T-cell (primary cell): ENCODE measurements at places on chromosomes 6 and 20.
A peak's percentile ranks its signal among the peaks of the same experiment; 100 is the strongest.

GRCh38 chr20:51098284-51098810, 75.4 kb upstream of the KCNG1 start:
- no peak for DNase-seq

DNA sequence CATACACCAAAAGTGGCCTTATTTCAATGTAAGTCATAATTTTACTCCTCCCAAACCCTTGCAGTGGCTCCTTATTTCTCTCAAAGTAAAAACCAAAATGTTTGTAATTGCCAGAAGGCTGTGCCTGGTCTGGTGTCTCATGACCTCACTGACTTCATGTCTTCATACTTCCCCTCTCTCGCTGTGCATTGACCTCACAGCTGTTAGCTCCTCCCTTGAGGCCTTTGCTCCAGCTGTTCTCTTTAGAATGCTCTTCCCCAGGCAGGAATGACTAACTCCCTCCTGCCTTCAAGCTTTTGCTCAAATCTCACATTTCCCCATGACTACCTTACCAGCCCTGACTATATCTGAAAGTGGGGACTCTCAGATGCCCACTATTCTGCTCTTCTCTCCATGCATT, 83.3 kb downstream of the MTFR2 start:
- DNase-seq = no peak

DNA sequence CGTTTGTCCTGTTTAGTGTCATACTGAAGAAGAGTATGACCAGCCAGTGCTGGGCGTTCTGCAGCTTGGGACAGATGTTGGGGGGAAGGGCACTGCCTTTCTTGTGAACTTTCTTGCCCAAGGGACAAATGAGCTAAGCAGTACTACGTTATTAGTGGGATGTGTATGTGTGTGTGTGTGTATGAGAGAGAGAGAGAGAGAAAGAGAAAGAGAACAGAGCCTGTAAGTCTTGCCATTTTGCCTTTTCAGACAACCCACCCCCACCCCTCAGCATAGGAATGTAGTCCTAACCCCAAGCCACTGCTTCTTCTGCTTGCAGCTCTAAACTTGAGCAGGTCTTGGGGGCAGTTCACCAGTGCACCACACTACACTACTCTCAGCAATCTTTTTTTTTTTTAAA, 45.5 kb downstream of the E2F3 start:
- no peak for DNase-seq

DNA sequence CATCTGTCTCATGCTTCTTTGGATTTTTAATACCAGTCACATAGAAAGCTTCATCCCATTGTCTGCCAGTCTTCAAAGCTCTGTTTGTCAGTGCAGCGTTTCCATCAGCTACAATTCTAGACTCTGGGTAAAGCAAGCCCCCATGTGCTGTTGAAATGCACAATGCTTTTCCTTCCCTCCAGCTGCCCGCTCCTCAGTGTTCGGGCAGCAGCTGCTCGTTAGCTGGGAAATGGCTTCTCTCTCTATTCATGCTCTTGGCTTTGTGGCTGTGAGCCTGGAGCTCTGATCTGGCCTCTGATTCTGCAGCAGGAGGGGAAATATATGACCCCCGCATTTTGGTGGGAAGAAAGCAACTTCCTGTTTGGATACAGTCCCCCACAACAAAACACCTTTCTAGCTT, 213.0 kb upstream of the CDYL start:
- DNase-seq = no peak

DNA sequence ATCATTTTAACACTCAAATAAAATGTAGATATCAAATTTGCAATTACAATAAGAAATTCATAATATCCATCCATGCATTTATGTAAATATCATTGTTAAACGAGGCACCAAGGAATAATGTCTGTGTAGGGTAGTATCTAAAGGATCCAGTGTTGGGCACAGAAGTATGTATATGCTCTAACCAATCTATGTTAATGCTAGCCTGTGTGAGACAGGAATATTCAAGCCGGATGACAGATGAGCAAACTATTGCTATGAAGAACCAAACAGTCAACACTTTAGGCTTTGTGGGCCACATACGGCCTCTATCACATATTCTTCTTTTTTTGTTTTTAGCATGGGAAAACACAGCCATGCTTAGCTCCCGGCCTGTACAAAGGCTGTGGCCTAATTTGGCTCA, 45.0 kb downstream of the HUS1B start:
- DNase-seq = no peak

DNA sequence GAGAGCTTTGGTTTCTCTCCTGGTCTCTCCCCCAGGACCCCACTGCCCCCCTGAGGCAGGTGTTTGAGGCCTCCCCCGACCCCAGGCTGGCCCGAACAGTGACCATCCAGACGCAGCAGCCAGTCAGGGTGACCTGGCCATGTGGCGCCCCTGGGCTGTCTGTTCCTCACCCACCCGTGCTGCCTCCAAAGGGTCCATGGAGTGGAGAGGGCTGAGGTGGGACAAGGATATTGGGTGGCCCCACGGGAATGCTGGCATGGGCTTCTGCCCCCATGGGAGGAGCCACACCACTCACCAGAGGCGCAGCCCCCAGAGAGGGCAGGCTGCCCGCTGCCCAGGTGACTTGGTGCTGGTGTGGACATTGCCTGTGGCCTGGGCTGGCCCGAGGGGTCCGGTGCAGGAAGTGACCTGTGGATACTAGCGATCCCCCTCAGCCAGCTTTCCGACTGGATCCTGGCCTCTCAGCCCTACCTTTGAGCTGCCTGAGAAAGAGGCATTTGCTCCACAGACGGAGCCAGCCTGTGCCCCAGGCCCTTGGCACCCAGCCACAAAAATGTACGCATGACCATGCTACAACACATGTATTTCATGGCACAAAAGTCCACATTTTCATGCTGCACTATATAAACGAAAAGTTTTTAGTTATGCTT, 50.8 kb downstream of the BCAS4 start:
- no peak for DNase-seq

DNA sequence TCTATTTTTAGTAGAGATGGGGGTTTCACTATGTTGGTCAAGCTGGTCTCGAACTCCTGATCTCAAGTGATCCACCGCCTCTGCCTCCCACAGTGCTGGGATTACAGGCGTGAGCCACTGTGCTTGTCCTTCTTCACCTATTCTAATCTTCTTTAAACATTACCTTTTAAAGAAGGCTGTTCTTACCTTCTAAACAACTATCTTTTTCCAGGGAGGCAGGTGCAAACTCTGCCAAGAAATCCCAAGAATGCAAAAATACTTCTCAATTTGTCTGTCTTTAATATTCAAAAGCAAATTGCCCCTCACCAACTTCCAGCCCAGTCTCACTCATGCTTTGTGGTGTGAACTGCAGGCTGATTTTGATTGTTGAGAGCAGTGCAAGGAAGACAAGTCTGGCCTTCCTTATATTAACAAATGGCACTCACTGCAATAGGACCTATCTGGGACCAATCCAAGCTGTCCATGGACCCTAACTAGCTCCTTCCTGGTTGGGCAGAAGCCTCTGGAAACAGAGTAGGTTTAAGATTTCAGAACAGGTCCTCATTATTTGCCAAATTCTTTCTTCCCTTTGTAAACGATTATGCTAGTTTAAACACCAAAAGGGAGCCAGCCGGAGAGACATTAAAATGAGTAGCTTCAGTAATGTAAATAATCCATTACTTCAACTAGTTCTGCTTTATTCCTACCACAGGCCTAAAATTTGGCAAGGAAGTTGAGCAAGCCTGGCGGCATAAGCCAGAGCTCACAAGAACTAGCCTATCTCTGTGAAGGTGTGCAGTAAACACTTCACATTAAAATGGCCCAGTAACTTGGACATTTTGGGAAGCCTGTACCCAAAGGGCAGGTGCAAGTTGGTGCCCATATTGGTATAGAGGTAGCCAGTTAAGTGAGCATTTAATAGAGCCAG, 1.6 kb downstream of the SCAND1 start:
- no peak for DNase-seq

DNA sequence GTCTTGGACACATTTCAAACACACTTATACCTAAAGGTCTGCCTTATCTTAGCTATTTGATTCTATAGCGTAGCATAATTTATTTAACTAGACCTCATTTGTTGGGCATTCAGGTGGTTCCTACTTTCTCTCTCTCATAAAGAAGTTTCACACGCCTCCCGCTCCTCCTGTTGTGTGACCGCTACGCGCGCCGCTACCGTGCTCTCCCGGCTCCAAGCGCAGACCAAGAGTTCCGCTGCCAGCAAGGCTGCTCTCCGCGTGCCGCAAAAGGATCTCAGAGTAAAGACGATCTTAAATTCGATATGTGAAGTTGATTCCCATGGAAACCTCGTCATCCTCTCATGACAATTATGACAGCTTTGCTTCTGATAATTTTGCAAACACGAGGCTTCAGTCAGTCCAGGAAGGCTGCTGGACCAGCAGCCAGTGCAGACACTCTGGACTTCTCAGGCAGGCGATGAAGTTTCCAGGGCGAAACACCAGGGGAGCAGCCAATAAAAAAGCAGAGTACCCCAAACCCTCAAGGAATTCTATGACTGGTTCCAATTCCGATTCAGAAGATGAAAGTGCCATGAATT, 20.4 kb downstream of the PRSS16 start:
- no peak for DNase-seq

DNA sequence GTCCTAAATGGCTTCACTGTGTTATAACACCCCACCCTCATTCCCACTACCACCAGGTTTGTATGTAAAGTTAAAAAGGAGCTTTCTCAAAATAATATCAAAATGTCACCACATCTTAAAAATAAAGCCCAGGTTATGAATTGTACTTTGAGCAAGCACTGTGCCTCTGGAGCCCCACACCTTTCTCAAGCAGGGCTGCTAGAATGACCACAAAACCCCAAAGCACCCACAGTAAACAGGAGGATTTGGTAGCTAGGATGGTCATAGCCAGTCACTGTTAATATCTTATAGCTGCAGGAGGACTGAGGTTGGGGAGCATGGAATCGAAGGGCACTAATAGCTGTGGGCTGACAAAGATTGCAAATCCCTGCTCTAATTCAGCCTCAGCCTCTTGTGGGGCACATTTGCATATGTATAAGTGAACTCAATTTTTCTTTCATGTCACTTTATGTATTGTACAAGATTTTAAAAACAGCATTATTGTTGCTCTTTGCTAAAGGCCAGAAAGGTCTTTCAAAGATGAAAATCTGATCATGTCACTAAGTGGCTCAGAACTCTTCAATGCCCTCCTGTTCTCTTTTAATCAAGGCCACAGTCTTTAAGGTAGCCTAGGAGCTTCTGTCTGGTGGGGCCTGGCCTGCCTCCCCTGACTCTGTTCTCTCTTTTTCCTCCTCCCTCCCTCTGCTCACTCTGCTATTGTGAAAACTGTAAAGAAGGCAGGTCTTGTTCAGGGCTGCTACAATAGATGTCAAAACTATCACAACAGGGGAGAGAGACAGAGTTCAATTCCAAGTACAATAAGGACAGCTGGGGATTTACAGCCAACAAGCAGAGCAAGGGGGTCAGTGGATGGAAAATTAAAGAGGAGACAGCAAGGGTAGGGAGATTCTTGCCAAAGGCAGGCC, 101.6 kb downstream of the TMEM200A start:
- DNase-seq = no peak

- no peak for DNase-seq
Observed at GRCh38 chr6:168039849-168040248, 39.2 kb downstream of the FRMD1 start.

DNA sequence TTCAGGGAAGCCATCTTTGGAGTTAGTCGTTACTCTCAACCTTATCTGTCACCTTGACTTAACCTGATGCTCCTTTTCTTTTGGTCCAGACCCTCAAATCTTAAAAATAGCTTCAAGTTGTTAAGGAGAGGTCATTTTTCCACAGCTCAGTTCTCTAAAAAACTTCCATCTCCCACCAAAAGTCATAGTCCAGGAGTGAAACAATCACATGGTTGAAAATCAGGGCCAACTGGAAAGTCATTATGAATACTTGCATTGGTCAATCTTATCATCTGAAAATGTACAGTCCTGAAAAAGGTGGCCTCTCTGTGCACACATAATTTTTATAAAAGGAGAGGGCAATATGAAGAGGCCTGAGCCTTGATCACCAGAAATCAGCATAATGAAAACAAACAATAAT, 195.7 kb downstream of the BCAS1 start:
- no peak for DNase-seq

DNA sequence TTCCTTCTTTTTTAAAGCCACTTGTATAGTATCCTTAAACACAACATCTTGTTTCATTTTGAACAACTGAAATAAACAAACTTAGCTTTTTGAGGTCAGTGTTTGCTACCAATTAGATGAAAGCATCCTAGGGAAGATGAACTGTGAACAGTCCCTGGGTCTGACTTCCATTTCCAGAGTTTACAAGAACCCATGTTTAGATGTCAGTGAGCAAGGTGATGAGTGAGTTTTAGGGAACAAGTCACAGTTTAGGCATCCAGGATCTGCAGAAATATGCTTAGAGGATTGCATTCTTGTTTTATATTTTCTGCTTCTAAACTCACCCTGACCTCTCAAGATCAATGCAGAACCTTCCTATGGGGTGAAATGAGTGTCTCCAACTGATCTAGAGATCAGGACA, 3.0 kb downstream of the ZC2HC1B start:
- no peak for DNase-seq

DNA sequence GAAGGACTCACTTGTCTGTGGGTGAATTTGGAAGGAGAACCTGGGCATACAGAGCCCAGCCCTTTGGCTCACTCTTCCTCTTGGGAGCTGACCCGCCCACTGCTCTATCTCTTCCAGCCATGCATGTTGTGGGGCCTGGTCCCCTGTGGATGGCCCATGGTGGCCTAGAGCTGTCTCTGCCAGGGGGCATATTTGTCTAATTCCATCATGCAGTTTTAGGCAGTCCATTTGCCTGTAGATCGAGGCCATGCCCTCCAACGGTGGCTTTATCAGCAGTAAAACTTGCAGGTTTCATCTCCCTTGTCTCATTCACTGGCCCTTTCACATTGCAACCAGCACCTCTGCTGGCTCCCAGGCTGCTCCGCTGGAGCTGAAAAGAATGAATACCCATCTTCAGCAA, 12.9 kb upstream of the EZR start:
- DNase-seq = no peak

- no peak for DNase-seq
Observed at GRCh38 chr6:13992417-13993055, 67.8 kb downstream of the RNF182 start.

- peak; percentile 54 for DNase-seq
Observed at GRCh38 chr20:51318058-51318949, 224.2 kb downstream of the NFATC2 start.

DNA sequence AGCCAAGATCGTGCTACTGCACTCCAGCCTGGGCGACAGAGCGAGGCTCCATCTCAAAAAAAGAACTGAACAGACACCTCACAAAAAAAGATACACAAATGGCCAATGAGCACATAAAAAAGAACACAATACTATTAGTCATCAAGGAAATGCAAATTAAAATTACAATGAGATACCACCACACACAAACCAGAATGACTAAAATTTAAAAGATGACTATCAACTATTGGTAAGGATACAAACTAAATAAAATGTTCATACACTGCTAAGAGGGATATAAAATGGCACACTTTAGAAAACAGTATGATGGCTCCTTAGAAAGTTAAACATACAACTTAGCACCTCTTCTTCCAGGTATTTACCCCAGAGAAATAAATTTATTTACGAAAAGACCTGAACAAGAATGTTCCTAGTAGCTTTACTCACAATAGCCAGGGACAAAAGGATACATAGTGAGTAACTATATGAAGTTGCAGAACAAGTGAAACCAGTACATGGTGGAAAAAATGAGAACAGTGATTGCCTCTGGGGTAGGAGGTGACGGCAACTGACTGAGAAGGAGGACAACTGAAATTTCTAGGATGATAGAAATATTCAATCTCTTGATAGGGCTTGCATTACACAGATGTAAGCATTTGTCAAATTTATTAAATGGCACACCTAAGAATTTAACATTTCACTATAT, 53.2 kb downstream of the FAM8A1 start:
- no peak for DNase-seq
